CD4-positive, alpha-beta T cell treated with Interleukin-6 at 100 ng/mL for 8 hours (primary cell): ENCODE measurements at places on chromosomes 12 and 14.

GRCh38 chr12:29907461-29907860, 123.7 kb upstream of the TMTC1 start:
- no peak for DNase-seq

- peak; percentile 7 for DNase-seq
These were observed 748 bp downstream of the MAPKAPK5 start for GRCh38 chr12:111842556-111843396.

GRCh38 chr12:48994224-48995085, 4.7 kb downstream of the DDN start:
- no peak for DNase-seq

GRCh38 chr12:1869145-1869544, 48.8 kb downstream of the LRTM2 start:
- DNase-seq: no peak

DNA sequence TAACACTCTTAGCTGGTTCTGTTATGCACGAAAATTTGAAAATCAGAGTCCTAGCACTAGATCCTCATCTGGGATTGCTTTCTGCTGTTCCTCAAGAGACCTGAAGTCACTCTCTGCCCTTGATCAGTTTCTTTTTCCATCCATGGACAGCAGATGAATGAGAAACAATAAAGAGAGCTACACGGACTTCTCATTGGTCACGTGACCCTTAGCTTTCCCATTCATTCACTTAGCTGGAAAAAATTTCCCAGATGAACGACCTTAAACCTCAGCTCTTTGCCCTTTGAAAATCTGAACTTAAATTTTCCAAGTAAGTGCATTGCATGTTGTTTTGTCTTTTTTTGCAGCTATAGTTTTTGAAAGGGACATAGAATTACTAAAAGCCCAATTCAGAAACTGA, 27.2 kb upstream of the RGS6 start:
- no peak for DNase-seq

- no peak for DNase-seq
These were observed 20.0 kb upstream of the STAC3 start for GRCh38 chr12:57270966-57271470.

DNA sequence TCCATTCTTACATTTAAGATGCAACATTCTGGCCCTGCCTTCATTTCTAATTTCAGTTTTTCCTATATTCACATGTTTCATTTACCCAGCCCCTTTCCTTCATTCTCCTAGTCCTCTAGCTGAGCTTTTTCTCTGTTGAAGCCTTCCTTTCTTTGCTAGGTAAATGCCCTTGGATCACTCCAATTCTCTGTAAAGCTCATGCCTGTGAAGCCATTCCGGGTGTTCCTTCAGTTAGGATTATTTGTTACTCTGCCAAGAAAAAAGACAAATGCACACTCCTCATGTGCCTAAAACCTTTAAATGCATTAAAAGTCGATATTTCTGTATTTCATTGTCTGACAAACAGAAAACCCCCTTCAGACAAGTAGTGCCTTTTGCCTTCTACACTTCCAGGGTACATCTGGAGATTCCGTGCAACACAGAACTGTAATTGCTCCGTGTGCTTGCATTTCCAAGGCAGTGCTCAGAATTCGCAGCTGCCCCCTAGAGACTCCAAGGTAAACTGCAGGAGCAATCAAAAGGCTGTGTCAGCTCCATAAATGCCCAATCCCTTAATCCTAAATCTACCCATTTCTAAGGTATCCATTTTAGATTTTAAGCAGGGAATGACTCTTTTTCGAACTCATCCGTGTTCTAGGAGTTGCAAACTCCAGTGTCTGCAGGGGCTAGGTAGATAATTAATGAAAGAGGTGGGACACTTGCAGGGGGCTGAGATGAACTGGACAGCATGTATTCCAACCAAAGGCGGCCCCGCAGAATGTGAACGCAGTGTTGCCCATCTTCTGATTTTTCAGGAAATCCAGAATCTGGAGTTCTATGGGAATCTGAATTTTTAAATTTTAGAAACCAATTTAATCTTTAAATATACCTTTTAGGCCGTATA, 320.2 kb downstream of the GRIN2B start:
- DNase-seq: peak; percentile 2

GRCh38 chr14:80560800-80561657, 349.7 kb upstream of the DIO2 start:
- DNase-seq: no peak

GRCh38 chr12:118332511-118332910, 40.2 kb downstream of the TAOK3 start:
- no peak for DNase-seq

DNA sequence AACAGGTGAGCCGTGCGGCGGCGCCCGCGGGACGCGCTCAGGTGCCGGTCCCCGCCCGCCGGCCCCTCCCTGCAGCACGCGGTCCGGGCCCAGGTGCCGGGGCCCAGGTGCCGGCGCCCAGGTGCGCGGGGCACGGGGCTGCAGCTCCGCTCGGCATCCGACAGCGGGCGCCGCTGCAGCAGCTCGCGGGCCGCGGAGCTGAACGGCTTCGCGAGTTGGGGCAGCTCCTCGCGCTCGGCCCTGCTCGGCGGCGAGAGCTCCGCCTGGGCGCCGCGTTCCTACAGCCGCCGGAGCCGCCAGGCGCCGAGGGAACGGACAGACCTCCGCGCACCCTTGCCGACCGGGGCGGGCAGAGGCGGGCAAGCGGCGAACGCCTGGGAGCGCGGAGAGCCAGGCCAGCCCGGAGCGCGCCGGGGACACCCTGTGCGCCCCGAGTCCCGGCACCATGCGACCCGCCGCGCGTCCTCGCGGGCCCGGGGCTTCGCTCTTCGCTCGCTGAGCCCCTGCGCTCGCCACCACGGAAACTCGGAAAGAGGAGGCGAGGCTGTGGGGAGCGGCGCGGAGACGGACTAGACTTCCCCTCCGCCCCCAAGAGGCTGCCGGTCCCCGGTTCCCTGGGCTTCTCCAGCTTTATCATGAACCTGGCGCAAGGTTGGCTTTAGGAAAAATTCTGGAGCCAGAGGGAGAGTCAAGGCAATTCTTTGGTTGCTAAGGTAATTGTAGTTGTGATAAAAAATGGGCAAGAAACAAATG, at the start of gene RGS6:
Gene RGS6, plus strand, starts transcription at position 201 of the 753 bp plus-strand sequence.
- DNase-seq: no peak

GRCh38 chr12:30753751-30754382, 884 bp downstream of the CAPRIN2 start:
- no peak for DNase-seq

DNA sequence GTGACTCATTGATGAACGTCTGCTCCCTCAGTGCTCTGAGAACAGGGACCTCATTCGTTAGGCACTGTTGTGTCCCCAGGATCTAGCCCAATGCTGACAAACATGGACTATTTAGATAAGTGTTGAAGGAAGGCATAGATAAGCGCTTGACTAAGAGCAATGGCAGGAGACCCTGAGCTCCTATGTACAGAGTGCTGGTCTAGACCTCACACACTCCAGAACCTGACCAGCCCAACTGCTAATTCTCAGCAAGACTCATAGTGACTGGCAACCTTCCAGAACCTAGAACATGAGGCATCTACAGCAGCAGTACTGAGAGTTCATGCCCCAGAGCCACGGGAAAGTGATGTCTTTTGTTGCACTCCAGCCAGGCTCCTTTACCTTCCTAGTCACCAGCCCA, 69.2 kb downstream of the CRACR2A start:
- DNase-seq: no peak

GRCh38 chr12:42278128-42278510, 40.1 kb upstream of the YAF2 start:
- no peak for DNase-seq

DNA sequence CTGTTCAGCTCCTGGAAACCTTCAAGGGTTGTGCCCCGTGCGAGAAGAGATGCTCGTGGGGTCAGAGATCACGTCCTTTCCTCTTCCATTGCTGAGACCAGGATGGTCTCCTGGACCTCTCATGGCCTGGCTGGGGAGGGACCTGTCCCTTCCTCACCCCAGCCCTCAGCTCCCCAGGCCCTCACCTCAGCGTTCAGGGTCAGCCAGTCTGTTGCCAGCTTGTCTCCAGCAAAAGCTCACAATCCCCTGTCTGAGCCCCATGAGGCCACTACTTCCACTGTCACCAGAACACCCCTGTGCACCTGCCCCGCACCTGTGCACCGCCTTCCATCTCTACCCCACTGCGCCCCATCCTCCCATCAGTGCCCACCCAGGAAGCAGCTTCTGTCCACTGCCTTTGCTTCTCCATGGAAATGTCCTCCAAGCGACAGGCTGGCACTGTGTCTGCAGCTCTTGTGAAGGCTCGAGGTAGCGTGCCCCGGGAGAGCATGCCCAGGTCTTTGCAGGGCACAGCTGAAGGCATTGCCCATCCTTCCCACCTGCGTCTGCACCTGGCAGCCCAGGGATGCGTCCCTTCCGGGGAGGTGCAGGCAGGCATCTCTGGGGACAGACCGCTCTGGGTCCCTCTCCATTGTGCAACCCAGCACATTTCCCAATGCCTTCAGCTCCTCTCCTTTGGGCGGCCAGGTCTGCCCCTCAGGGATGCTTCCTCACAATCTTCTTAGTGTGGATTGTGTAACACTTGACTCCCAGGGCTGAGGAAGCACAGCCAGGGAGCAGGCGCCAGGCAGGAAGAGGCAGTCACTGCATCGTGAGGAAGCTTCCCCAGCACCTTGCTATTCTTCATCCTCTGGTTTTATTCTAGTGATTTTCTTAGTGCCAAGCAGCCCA, 179.6 kb downstream of the ADGRD1 start:
- DNase-seq: no peak

- no peak for DNase-seq
These were observed 22.8 kb downstream of the GNG2 start for GRCh38 chr14:51883232-51883631.

DNA sequence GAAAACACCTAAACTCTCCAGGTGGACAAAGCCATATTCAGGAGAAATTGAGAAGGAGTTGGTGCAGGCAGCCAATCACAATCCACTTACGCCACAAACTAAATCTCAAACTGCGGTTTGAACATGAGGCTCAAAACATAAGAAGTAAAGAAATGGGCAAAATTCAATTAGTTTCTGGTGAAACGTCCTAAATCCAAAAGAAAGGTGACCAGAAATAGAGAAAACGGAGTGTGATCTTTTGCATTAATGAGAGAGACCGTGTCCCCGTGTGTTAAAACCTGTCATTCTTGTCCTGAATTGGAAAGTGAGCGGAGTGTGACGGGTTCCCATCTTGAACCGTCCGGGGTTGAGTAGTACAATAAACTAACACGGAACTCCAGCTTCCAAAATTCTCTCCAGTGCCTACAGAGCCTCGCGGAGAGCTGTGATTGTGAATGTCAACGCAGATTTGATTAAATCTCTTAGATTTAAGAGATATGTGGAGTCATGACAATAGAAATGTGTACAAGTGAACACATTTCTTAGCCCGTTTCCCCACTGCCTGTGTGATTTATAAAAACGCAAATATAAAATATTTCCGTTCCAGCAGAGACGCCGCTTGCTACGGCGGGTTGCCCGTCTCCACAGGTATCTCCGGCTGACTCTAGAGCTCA, 595 bp upstream of the METAP2 start:
- peak; percentile 32 for DNase-seq

DNA sequence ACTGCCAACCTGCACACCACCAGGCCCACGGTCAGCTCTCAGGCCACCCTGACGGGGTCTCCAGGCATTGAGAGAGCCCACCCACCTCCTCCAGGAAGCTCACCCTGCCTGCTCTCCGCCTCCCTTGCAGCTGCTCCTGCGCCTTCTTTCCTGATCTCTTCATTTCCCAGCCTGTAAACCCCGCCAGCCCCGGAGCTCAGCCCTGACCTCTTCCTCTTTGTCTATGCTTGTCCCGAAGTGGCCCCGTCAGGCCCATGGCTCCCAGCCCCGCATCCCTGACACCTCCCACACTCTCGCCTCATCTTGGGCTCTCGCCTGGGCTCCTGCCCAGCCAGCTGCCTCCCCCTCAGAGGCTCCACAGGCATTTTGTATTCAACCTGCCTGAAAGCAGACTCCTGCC, 139.3 kb downstream of the CALM1 start:
- no peak for DNase-seq

DNA sequence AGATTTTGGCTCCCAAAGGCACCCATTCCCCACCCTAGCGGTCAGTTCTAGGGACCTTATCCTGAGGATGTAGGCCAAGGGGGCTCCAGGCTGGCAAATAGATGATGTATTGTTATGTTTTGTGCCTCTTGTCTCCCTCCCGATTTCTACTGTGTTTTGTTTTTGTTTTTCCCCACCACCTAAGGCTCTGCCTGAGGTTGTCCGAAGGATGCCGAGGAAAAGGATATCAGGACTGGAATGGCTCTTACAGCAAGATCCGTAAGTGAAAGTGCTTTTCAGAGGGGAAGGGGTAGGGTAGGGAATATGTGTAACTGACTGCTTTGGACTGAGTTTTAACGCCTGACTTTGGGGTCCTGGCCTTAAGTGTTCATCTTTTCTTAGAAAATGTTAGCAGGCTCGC, 6.6 kb downstream of the FOXG1 start:
- DNase-seq: no peak

GRCh38 chr14:99451234-99451633, 29.4 kb downstream of the SETD3 start:
- DNase-seq: no peak

DNA sequence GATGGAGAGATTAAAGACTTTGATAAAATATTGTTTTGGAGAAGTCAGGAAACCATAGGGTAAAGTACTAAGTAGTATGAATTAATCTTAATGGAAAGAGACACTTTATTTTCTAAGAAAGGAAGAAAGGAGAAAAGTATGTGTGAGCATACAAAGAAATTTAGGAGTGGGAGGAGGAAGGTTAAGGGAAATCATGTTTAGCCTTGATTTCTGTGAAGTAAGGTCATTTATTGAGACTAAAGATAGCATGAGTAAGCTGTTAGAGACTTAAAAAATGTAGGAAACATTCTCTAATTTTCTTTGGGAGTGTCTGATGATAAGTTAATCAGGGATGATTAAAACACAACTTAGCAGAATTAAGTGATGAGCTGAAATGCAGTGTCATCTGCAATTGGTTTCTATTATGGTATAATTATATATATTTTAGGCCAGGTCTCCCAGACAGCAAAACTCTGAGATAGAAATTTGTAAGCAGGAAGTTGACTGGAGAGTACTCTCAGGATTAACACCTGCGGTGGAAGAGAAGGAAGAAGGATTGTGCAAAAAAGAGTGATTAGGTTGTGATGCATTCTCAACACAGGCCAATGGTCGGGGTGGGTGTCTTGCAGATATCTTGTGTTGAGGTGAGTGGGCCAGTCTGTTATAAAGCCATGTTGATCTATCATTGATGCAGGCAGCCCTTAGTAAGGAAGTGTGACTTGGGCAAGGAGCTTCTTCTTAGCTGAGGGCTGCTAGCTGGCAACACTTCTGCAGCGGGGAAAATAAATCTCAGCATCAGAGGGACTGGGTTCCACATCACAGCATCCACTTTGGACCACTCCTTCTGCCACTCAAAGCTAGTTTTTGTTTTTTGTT, 256.2 kb downstream of the AEBP2 start:
- no peak for DNase-seq

DNA sequence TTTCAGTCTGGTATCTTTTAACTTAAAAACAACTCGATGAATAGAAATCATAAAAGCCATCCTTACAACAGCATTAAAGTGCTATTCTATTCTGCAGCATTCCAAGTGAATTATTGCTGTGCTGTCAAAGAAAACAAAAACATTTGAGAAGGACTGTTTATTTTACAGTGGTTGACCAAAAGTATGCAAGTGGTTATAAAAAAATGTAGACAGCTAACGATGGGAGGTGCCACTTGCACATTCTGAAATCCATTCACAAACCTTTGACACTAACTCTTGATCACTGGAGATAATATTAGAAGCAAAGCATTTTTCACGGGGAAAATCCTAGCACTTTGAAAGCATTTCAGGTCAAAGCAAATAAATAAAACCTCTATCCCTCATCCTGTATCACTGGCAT, 55.6 kb downstream of the HMGA2 start:
- DNase-seq: no peak
